NCI-H1092 treated with DMSO at 0.1 percent for 48 hours (cell line): ENCODE measurements at places on chromosomes 5 and 9.

- DNase-seq: no peak
Observed at GRCh38 chr9:88085476-88085875, 52.8 kb downstream of the SPATA31C2 start.

DNA sequence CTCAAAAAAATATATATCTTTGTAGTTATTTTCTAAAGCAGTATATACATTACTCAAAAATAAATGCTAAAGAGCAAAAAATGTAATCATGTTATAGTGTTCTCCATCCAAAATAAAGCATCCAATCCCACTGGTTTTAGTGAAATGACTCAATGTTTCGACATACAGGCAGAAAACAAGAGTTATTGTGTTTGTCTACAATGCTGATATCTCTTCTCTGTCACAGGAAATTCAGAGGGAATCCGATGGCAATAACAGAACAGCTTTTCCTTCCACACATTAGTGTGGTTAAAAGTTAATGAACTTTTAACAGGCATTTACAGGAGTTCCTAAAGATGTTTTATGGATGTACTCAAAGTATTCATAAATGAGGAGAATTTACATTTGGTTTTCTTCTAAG lies 12.0 kb downstream of the TTC33 start:
- DNase-seq: no peak

GRCh38 chr9:134188386-134189144 lies 24.2 kb upstream of the RNU6ATAC start:
- DNase-seq: peak; percentile 55

GRCh38 chr5:102649731-102650130 lies 105.4 kb upstream of the PAM start:
- no peak for DNase-seq

- peak; percentile 28 for DNase-seq
Observed at GRCh38 chr9:132324425-132324824, 30.4 kb downstream of the SETX start.

- DNase-seq: peak; percentile 40
Observed at GRCh38 chr5:171342362-171343111, 33.5 kb downstream of the TLX3 start.

DNA sequence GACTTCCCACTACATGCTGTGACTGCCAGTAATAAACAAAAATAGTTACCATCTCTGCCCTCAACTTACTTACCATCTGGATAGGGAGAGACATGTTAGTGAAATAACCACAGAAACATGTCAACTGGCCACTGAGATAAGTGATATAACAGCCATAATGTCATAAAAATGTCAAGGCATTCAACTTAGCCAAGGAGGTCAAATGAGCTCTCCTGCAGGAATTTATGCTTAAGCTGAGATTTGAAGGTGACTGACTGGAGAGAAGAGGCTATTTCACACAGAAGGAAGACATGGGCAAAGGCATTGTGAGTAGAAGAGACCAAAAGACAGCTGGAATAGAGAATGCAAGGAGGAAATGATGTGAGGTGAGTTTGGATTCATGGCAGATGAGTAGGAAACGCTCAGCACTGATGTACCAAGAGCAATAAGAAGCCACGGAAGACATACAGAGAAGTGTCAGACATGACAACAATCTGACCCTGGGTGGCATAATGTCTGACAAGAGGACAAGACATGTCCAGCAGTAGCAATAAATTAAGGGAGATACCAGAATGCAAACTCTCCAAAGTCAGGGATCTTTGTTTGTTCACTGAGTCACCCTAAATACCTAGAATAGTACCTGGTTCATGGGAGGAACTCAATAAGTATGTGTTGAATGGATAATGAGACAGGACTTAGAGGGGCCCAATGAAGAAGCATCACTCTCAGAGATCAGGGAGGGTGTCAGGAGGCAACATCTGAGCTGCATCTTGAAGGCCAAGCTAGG lies 318.8 kb downstream of the ACTL7B start:
- DNase-seq: no peak

GRCh38 chr9:110175275-110175968 lies 32.5 kb downstream of the C9orf152 start:
- DNase-seq: no peak

GRCh38 chr9:107708791-107709190 lies 219.2 kb upstream of the KLF4 start:
- DNase-seq: no peak
